Activated CD8-positive, alpha-beta memory T cell treated with anti-CD3 and anti-CD28 coated beads, Interleukin-2, amount 50 U/mL, for 4 hours (primary cell): ENCODE measurements at places on chromosomes 6 and 20.

DNA sequence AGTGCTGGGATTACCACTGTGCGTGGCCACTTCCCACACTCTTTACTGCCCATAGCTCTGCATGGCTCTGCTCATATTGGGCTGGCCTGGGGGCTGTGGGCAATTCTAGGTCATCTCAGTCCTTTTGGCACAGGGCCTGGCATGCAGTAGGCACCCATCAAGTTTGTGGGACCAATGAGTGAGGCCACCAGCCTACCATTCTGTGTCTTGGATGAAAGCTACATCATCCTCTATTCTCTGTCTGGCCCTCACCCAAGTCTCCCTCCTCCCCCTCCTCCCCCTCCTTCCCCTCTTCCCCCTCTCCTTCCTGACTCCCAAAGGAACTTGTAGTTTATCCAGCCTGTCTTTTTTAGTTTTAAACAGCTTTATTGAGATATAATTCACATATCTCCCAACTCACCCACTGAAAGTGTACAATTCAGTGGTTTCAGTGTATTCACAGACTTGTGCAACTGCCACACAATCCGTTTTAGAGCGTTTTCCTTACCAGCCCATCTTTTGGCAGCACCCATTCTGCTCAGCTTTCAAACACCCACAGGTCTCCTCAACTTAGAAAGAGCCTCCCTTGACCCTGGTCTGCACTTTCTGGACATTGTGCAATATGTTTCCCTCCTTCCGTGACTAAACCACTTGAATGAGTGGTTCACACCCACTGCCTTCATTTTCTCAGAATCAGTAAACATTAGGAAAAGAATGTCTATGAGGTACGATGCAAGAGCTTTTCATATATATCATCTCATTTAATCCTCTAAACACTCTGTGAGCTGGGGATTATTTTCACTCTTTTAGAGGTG is 21.5 kb upstream of the MRPS18A start:
- DNase-seq = no peak

GRCh38 chr6:76072562-76072961 is at the start of gene IMPG1:
IMPG1 (minus strand) TSS chr6:76072662; CDS start chr6:76072488, 174 bp downstream.
- no peak for DNase-seq

DNA sequence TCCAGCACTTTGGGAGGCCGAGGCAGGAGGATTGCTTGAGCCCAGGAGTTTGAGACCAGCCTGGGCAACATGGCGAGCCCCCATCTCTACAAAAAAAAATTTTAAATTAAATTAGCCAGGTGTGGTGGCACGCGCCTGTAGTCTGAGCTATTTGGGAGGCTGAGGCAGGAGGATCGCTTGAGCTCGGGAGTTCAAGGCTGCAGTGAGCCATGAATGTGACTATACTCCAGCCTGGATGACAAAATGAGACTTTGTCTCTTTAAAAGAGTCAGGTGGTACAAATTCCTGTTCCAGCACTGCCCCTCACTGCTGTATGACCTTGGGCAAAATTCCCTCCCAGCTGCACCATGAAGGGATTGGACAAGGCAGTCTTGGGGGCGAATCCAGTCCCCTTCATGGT is 28.5 kb downstream of the AHCY start:
- no peak for DNase-seq

DNA sequence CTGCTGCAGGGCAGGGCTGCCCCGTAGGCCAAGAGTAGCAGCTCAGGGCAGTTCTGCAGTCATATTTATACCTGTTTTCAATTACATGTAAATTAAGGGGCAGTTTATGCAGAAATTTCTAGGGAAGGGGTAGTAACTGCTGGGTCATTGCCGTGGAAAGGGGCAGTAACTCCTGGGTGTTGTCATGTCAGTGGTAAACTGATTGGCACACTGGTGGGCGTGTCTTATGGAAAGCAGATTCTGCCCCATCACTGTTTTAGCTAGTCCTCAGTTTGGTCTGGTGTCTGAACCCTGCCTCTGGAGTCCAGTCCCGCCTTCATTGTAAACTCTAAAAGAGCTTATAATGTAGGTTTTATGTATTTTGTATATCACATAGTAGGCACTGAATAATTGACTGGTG is 22.1 kb downstream of the MAP3K4 start:
- DNase-seq = no peak

DNA sequence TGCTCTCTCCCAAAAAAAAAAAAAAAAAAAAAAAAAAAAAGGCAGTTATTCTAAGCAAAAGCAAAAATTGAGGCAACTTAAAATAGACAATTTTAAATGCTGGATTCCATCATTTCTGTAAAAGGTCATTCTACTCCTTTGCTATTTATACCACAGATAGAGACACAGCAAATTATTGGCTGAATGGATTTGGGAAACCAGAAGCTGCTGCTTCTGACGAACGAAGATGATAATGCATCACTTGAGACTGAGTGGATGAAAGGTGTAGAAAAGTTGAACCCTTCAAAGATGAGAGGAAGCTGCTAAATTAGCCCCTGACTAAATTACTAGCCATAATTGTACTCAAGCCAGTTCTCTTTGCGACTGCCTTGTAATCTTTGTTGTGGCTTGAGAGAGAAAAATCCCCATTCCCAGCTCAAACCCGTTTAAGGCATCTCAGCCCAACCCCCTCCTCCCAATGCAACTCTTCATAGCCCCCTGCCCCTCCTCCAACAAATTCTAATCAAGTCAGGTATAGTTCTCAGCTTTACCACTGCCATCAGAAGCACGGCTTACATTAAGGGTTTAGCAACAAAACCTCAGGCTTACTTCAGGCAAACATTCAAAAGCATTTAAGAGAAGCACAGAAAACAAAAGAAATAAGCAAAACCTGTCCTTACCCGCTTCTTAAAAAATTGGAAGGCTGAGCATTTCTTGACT is 1.0 kb downstream of the SGK1 start:
- no peak for DNase-seq

GRCh38 chr20:44219791-44220190 is 9.2 kb upstream of the OSER1 start:
- no peak for DNase-seq

GRCh38 chr6:40409716-40410397 is 177.3 kb downstream of the LRFN2 start:
- no peak for DNase-seq

GRCh38 chr6:11194356-11195218 is 37.9 kb downstream of the NEDD9 start:
- DNase-seq = no peak

DNA sequence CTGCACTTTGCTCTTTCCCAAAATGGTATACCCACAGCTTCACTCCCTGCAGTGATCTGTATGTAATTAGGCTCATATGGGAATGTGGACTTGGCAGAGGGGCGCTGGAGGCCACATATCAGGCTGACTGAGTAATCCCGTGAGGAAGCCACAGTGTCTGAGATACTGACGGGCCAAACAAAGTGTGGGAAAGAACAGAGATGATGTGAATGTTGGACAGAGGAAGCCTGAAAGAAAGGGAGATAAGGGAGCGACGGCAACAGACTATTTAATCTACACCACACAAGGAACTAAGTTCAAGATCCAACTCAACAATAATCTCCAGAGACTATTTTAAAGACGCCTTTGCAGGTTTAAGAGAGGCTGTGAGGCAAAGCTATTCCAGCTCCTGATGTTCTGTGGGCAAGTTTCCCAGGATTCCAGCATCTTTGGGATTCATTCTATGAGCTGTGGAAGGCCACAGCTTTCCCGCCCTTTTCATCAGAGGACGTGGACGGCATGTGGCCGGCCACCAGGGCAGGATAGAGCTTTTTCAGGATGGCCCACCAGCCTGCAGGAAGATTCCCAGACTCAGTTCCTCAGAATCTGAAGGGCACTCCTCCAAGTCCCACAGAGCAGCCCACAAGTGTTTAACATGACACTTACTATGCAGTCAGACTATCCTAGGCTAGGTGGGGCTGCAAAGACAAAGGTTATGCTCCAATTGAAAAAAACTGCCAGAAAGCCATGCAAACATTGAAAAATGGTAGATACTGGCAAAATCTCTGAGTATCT is 237.5 kb downstream of the ATXN1 start:
- no peak for DNase-seq

- DNase-seq = no peak
These were observed 12.4 kb downstream of the GRM1 start for GRCh38 chr6:146041282-146041681.

GRCh38 chr20:16284385-16285100 is 288.7 kb downstream of the KIF16B start:
- no peak for DNase-seq

GRCh38 chr6:156167625-156168071 is 609.5 kb upstream of the ARID1B start:
- no peak for DNase-seq

- no peak for DNase-seq
These were observed 519 bp downstream of the MTRF1L start for GRCh38 chr6:153001767-153002612.

DNA sequence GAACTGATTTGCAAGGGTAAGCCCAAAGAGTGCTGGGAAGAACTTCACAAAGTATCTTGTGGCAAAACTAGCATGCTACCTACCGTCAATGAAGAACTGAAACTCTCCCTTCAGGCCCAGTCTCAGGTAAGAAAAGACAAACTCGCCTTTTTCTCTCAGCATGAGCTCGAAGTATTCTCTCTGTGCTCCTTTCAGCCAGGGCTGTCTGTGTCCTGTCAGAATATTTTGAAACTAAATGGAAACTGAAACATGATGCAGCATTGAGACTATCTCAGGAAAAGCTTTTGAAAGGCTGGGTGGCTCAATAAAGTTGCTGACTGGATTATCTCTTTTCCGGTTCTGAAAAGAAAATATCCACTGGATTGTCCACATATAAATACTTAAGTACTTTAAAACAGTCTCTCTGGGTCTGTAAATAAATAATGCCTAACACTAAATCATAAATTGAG is 696 bp downstream of the CALHM5 start:
- DNase-seq = no peak

- no peak for DNase-seq
These were observed 464.8 kb downstream of the CBLN4 start for GRCh38 chr20:55540486-55540885.

- peak; percentile 73 for DNase-seq
These were observed 70.9 kb downstream of the STK35 start for GRCh38 chr20:2172305-2173175.

- DNase-seq = no peak
These were observed 19.5 kb upstream of the SIRT5 start for GRCh38 chr6:13554929-13555333.

DNA sequence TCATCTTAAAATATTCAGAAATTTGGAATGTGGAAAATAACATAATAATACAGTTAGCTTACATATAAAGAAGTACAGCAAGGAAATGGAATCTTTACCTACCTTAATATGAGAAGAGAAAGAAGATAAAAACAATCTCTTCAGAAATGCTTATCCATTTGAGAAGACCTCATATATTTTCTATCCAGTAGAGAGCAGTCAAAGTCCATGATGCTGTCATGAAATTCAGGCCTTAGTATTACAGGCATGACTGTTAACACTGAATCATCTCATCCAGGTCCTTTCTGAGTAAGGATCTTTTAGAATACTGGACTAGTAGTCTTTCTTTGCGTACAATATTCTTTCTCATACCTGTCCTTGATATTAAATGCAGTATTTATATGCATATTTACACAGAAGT is 713.4 kb downstream of the CD109 start:
- no peak for DNase-seq

DNA sequence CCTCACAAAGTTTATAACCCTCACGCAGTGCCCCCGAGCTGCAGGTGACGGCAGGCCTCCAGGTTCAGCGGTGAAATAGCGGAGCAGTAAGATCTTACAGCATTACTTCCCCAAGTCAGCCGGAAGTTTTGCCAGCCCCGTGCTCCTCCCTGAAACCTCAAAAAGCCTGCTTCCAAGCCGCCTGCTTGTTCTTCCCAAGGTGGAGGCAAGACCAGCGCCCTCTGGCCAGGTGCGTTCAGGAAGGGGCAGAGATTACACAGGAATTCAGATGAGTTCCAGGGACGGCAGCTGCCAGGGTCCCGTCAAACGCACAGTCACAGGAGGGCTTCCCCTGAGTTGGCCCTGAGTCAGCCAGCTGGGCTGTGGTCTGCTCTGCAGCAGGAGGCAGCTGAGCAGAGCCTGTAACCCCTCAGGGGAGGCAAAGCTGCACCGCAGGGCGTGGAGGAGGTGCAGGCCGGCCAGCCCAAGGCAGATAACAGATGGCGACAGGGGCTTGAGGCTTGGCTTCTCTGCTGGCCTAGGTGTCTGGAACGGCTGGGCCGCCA is 124.1 kb upstream of the RPS6KA2 start:
- peak; percentile 24 for DNase-seq

- DNase-seq = no peak
These were observed 41.0 kb upstream of the PDE7B start for GRCh38 chr6:135810486-135810885.

DNA sequence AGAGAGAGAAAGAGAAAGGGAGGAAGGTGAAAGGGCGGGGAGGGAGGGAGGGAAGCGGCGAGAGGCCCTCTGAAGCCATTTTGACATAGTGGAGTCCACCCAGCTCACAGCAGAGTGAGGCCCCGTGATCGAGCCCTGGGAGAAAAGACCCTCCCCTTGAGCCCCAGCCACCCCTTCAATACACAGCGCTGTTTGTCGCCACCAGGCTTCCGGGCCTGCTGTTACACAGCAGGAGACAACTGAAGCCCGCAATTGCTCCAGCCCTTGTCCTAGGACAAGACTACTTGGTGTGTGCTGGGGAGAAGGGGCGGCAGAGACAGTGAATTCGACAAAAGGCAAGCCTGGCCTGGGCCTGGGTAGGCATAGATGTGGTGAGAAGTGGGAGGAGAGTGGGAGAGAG is 67.3 kb downstream of the PRR18 start:
- DNase-seq = no peak

- DNase-seq = no peak
These were observed 27.9 kb downstream of the KAT14 start for GRCh38 chr20:18165553-18165952.

DNA sequence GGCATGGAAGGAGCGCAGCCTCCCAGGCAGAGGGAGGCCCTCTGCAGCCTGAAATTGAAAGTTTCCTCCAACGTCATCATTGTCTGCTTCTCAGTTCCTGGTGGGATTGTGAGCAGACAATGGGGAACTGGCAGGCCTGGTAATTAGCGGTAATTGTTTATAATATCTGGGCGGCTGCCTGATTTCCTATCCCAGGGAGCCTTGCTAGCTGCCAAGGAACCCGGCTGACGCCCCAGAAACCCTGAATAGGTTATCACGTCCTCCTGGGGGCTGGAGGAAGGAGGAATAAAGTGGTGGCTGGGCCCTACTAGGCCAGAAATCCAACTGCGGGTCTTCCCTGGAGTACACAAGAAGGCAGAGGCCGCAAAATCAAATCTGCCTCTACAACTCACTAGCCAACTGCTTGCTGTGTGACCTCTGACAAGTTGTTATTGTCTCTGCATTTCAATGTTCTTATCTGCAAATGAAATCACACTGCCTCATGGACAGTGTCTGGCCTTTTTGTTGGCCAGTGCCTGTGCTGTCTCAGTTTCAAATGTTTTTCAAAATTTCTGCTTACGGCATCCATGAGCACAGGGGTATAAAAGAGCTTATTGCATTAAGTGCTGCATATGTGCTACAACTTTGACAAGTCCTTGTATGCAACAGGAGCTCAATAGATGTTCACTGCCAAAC is 16.9 kb downstream of the KCNK15 start:
- no peak for DNase-seq

GRCh38 chr6:136501096-136501495 is 49.1 kb downstream of the MAP7 start:
- DNase-seq = no peak

- DNase-seq = no peak
These were observed 7.0 kb upstream of the RIN2 start for GRCh38 chr20:19750907-19751636.
